ENCODE measurements at places on chromosomes 16 and 17.

DNA sequence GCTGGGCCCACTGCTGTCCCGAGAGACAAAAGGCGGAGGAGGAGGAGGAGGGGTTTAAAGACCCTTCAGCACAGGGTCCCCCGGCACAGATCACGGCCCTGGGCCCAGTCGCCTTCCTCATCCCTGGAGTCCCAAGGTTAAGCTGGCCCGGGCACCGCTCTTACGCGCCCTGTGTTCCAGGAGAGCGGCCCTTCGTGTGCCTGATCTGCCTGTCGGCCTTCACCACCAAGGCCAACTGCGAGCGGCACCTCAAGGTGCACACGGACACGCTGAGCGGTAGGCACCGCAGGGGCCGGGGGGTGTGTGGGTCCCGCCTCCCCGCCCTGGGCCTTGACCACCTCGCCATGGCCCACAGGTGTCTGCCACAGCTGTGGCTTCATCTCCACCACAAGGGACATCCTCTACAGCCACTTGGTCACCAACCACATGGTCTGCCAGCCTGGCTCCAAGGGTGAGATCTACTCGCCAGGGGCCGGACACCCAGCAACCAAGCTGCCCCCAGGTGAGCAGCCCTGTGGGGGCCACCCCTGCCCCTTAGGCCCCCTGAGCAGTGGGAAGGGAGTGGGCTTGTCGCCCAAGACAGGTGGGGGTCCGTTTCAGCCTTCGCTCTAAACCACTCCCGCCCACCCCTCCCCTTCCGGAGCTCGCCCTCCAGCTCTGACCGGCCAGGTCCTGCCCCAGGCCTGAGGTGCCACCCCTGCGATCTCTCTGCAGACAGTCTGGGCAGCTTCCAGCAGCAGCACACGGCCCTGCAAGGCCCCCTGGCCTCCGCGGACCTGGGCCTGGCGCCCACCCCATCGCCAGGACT lies 37.6 kb upstream of the ZC3H18 start:
- no peak for DNase-seq

DNA sequence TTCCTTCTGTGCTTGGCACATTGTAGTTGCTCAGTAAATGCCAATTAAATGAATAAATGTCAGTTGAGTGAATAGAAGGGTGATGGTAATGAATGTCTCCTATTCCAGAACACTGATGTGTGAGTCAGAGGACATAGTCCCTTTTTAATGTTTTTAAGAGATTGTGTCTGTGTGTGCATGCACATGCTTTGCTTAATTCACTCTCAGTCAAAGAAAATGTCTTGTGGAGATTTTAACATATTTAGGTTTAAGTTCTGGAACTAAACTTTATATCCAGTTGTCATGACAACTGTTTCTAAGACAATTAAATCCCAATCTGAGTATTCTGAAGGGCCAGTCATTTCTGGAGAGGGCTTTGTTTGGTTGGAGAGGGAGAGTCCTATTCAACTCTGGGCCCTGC lies 255.3 kb upstream of the CDH11 start:
- no peak for DNase-seq

DNA sequence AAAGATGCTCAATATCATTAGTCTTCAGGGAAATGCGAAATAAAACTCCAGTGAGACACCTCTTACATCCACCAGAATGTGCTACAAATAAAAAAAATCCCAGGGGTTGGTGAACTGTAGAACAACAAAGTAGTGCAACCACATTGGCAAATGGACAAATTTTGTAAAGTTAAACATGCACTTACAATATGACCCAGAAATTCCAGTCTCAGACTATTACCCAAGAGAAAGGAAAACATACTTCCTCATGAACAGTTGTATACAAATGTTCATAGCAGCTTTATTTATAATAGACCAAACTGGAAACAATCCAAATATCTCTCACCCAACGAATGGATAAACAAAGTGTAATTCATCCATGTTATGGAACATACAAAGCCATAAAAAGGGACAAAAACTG lies 239.5 kb downstream of the ABCC12 start:
- no peak for DNase-seq

DNA sequence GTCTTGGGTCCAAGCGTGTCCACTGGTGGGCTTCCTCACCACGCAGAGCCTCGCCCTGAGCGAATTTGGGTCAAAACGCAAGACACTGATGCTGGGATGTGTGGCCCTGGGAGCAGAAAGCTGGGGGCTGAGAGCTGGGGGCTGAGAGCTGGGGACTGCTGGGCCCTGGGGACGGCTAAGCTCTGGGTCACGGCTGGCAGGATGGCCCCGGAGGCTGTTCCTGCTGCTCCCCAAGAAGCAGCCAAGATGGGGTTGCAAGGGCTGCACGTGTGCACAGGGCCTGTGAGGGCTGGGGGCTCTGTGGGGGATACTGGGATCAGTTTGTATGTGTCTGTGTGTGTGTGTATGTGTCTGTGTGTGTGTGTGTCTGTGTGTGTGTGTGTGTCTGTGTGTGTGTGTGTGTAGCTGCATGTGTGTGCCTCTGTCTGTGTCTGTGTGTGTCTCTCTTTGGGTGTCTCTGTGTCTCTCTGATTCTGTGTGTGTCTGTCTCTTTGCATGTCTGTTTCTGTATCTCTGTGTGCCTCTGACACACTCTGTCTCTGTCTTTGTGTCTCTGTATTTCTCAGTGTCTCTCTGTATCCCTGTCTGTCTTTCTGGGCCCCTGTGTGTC lies 38.2 kb upstream of the CIBAR2 start:
- DNase-seq: no peak

DNA sequence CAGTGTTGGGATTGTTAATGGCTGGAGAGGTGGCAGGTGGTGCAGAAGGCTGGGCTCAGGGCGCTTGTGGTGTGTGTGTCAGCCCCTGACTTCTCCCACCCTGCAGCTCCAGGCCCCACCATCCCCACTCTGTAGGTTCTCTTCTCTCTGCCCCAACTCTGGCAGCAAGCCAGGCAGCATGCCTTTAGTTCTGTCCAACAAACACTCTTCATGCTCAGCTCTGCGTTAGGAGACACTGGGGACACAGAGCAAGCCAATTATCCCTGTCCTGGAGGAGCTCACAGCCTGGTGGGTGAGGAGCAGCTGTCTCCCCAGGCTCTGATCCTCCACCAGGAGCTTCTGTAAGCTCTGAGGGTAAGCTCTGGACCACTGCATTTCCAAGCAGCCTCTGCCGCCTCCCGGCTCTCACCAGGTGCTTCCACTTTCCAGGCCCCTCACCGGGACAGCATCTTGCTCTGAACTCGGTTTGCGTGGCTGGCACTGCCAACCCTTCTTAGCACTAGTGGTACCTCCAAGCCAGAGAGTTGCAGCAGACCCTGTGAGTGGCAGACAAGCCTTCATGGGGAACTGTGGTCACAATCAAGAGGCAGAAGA lies 34.3 kb upstream of the WSCD1 start:
- DNase-seq: no peak

GRCh38 chr16:56625140-56625942 lies at the start of gene MT1E:
TSS of gene MT1E (plus strand) at chr16:56625781. CDS start at chr16:56625852, 71 bp downstream.
- DNase-seq: no peak

DNA sequence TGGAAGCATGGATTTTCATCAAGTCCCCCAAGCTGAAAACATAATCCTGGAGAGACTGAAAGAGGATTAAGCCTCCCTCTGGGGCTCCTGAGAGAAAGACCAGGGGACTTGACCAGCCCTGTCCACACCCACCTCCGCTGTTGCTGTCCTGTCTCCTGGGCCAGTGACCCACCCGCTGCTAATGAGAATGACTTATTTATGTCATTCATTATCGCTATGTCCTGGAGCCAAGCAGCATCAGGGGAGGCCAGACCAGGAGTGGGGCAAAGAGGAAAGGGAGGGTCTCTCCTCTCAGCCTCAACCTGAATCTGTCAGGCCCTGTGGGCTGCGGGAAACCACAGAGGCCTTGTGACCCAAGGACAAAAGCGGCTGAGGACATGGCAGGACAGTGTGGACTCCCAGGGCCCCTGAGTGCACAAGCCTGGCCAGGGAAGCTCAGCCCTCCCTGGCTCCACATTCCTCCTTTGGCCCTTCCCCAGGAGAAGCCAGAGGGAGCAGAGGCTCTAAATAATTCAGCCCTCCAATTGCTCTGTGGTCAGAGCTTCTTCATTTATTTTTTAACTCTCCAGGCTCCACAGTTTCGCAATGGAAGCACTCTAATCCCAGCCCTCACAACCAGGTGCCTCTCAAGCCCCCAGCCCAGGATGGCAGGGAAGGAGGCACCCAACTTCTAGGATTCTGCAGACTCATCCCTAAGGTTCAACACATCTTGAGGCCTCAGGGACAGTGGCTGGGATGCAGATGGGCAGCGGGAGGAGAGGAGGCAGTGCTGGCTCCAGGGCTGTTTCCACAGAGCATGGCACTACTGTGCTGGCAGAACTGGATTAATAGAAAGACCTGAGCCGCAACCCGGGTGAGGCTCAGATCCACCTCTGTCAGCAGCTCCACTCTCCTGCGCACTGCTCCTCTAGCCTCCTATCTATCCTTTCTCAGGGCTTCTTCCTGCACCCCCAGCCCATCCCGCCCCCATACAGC lies 19.1 kb downstream of the CUEDC1 start:
- DNase-seq: no peak

- no peak for DNase-seq
Observed at GRCh38 chr16:14358697-14359305, 271.3 kb downstream of the PARN start.

- no peak for DNase-seq
Observed at GRCh38 chr16:22322021-22322471, 24.8 kb downstream of the POLR3E start.

- DNase-seq: no peak
Observed at GRCh38 chr16:27805828-27806351, 255.9 kb downstream of the KATNIP start.

- peak; percentile 62 for DNase-seq
Observed at GRCh38 chr16:48054881-48055601, 100.8 kb downstream of the ABCC12 start.

GRCh38 chr17:76204277-76204676 lies 36.0 kb downstream of the RNF157 start:
- DNase-seq: no peak

DNA sequence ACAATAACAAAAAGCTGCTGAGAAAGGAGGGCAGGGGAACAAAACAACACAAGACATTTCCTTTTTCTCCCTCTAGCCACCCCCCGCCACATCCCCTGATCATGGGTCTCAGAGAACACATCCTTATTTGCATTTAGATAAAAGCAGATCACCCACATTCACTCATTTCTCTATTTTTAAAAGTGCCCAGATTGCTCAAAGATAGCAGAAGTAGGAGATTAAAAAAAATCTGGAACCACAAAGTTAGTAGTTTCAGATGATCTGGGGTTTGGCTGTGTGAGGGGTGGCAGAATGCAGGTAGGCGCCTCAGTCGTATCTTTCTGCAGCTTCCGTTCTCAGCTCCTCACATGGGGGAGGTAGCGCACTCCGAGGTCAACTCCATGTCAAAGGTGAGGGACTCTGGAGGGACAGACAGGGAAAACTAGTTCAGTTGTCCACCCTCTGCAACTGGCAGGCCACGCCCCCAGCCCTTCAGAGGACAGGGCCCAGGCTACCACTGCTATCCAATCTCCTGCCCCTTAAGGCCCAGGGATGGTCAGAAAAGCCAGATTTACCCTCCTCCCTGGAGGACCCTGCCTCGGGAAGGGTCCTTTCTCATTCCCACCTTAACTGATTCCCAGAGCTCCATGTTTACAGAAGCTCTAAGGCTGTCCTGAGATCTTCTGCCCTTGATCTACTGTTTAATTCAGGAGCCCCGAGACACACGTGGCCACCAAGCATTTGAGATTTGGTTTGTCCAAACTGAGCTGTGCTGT lies 27.3 kb downstream of the STAT5A start:
- DNase-seq: no peak

DNA sequence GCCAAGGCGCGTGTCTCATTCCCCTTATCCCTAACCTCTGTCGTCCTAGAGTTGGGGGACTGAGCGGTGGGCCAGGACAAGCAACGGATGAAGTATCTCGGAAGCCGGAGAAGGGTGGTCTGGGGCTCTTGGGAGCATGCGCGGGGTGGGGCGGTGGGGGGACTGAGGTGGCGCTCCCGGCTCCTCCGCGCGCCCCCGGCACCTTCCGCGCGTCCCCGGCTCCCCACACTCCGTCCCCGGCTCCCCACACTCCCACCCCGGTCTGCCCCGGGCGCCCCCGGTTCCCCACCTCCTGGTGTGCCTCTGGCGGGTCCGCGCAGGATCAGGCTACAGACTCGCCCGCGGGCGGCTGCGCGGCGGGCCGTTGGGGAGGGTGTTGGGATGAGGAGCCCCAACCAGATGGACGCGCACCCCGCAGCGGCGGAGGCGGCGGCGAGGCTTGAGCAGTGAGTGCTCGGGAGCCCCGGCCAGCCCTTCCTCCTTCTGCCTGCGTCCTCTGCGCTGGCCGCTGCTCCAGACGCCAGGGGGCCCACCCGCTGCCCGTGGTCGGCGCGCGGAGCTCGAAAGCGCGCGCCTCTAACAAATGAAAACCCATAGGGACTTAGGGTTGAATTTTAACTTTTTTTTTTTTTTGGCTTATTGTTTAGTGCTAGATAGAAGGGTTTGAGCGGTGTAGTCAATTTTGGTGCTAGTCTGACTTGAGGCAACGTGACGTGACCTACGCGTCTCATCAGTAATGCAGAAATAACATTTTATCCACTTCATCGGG lies 5.6 kb upstream of the CRYM start:
- DNase-seq: no peak

GRCh38 chr16:48611329-48612137 lies 1.6 kb upstream of the N4BP1 start:
- DNase-seq: no peak

- DNase-seq: no peak
Observed at GRCh38 chr17:77228241-77228752, 87.5 kb downstream of the SEC14L1 start.

DNA sequence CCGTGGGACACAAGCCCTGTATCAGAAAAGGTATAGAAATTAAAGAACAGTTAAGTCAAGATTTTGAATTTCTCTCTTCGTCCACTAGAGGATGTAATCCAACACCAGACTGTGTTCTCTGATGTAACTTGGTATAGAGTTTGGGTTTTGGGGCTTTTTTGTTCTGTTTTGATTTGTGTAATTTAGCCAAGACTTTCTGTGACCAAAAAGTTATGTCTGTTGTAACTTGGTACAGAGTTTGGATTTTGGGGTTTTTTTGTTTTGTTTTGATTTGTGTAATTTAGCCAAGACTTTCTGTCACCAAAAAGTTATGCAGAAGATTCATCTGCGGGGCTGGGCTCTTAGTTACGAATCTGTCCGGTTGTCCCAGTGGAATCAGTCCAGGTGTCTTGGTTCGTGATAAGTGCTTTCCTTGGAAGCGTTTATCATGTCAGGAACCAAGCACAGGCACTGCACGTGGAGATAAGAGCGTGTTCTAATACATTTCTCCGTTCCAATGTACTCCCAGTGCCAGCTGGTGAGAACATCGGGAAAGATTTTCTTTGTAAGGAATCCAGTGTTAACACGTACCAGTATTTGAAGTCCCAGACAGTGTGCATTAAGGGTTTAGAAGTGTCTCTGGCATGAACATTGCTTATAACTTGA lies 44.1 kb upstream of the SEC14L1 start:
- peak; percentile 57 for DNase-seq

DNA sequence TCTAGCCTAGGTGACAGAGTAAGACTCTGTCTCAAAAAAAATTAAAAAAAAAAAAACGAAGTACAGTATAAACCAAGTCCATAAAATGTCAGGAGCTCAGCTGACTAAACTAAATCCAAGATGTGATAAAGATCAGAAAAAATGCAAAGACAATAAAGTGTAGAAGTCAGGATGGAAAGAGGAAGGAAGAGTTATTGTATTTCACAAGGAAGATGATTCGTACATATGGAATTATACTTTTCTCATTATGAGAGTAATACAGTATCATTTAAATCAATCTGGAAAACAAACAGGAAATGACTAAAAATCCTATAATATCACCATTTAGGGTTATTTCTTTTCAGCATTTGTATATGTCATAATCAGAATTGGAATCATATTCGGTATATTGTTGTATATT lies 11.4 kb upstream of the APOH start:
- no peak for DNase-seq

- DNase-seq: peak; percentile 60
Observed at GRCh38 chr17:7380321-7380720, 568 bp upstream of the TNK1 start.
